AG09319 (cell line): ENCODE measurements at places on chromosomes 3 and 15.

- DNase-seq = peak; percentile 45
Observed at GRCh38 chr3:141460097-141460704, 26.6 kb upstream of the RASA2 start.

DNA sequence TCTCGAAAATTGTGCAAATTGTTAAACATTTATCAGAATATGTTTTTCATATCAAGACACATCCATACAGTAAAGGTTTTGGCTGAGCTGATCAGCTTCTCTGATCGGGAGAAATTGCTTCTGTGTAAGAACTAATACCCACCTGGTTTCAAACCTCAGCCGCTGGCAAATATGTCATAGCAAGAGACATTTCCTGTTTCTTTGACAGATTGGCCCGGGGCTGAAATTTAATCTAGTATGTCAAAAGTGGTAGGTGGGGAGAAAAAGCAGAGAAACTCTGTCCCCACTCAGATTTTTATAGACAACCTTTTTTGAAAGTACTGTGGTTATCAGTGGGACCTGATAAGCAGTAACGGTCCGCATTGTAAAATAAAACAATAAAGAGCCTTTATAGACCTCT lies 88.8 kb upstream of the SLC24A5 start:
- no peak for DNase-seq

DNA sequence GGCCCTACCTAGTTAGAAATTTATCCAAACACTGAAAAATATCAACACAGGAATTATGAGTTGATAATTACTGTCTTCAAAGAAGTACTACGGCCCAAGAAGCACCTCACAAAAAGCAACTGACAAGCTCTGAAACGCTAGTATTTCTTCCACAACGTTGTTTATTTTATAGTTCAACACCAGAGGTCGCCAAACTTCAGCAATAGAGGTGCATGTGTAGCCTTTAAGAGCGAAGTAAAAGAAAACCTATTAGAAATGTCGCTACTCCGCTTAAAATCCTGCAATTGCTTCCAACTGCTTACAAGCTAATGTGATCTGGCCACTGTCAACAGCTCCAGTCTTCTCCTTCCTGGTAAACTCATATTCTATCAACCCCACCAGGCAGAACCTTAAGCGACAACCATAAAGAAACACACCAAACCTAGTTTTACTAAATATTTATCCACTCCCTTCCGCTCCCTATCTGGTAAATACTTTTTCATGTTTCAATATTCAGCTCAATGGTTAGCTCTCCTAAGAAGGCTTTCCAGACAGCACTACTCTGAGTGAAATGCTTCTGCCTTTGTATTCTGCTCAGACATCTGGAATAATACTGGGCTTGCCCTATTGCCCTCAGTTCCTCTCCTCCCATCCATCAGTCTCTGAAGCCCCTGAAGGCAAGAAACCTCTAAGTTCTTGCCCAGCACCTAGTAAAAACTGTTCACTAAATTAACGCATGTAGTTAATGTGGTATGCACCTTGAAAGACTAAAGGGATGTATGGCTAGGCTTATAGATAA lies 110.2 kb downstream of the NR1I2 start:
- peak; percentile 52 for DNase-seq

GRCh38 chr3:45583021-45583851 lies 11.3 kb upstream of the LIMD1 start:
- DNase-seq = no peak

DNA sequence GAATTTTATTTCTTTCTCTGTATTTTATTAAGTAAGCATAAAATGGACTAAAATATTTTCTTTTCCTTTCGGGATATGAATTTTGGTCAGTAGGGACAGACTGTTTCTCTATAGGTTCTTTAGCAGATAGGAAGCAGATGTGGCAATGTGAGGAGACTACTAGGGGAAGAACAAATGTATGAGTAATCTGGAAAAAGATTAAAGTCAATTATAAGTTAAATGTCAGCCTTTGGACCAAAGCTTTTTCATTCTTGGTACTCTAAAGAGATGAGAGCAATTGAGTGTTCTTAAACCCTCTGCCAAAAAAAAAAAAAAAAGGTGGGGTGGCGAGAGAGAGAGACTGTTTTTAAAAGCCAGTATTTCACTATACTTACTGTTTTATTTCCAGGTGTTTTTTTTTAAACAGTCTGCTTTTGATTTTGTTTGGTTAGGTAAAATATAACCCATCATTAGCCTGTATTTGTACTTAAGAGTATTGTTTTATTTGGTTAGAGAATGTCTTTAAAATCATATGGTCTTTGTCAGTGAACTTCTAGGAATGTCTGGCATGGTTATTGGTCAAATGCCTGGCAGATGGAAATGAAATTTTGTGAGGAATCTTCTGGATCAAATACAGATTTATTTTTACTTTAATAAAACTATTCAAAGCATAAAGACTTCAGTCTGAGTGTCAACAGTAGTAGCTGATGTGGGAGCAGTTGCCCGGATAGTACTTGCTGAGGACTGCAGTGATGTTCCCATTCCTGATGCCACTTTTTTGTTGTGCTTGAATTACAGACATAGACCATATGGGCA lies 63.8 kb downstream of the LRRC49 start:
- no peak for DNase-seq

DNA sequence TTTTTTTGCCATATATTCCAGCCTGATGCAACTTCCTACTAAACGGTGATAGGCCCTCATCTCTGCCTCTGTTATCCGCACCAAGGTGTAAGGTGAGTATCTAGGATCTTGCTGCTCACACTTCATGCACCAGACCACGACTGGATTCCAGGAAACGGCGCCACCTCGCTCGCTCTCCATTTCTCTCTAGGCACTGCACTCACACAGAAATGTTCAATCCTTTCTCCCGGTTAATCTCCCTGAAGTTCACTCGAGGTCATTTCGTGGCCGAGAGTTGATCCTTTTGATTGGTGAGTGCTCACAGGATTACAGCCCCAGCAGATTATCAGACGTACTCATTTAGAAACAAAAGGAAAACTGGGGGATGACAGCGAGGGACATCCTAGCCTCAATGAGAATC lies 28.1 kb downstream of the MCF2L2 start:
- no peak for DNase-seq

DNA sequence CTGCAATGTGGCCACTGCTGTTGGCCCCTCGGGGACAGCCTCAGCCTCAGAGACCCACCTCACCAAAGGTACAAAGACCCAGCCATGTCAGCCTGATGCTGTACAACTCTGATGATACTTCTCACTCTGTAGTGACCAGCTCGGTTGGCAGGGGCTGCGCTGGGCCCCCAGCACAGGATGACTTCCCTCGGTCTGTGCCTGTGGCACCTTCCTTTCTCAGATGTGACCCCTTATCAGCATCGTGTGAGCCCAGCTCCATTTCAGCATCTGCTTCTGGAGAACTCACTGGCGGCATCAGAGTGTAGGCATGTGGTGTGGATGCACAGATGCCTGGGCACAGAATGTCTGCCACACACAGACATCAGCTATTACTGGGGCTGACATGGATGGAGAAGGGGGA lies 25.1 kb upstream of the CTXND1 start:
- DNase-seq = no peak

DNA sequence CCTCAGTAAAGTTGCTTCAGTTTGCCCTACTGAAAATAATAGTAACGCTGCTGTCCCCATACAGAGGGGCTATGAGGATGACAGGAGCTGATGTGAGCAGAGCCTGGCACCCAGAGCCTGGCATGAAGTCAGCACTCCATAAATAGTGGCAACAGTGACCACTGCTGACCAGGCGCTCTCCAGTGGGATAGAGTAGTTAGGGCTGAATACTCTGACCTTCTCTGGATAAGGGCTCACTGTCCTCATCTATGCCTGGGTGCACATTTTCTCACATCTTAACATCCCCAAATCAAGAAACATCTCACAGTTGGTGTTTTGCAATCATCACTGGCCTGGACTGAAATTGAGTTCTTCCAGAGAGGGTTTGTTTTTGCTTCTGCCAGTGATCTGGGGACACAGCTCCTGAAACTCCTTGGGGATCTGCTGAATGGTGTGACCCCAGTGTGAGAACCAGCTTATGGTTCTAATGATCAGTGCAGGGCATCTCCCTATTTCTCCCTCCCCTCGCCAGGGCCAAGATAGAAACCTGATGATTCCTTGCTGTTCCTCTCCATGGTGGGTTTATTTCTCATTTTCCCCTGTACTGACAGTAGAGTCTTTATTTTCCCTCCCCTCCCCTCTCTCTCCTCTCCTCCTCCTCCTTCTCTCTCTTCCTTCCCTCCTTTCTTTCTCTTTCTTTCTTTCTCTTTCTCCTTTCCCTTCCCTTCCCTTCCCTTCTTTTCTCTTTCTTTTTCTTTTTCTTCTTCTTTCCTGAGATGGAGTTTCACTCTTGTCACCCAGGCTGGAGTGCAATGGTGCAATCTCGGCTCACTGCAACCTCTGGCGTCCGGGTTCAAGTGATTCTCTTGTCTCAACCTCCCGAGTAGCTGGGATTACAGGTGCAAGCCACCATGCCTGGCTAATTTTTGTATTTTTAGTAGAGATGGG lies 3.5 kb upstream of the PCSK6 start:
- DNase-seq = no peak

GRCh38 chr15:31930967-31931366 lies 99.3 kb upstream of the CHRNA7 start:
- DNase-seq = no peak
